ENCODE measurements at places on chromosomes 6 and 20. TPM values are rescaled to one million over a fixed set of nuclear protein-coding genes. Genes with fewer than 3 reads are reported as not detected.

- H3K4me1 ChIP-seq: peaks cover 12% of the 10 kb centered on the region
- H3K27me3 ChIP-seq: peaks cover 4% of the 10 kb centered on the region
- no peak overlapping the region for H3K27ac ChIP-seq
- DNase-seq: no peak
These were observed 513.7 kb upstream of the SULF2 start for GRCh38 chr20:48298851-48299484.

DNA sequence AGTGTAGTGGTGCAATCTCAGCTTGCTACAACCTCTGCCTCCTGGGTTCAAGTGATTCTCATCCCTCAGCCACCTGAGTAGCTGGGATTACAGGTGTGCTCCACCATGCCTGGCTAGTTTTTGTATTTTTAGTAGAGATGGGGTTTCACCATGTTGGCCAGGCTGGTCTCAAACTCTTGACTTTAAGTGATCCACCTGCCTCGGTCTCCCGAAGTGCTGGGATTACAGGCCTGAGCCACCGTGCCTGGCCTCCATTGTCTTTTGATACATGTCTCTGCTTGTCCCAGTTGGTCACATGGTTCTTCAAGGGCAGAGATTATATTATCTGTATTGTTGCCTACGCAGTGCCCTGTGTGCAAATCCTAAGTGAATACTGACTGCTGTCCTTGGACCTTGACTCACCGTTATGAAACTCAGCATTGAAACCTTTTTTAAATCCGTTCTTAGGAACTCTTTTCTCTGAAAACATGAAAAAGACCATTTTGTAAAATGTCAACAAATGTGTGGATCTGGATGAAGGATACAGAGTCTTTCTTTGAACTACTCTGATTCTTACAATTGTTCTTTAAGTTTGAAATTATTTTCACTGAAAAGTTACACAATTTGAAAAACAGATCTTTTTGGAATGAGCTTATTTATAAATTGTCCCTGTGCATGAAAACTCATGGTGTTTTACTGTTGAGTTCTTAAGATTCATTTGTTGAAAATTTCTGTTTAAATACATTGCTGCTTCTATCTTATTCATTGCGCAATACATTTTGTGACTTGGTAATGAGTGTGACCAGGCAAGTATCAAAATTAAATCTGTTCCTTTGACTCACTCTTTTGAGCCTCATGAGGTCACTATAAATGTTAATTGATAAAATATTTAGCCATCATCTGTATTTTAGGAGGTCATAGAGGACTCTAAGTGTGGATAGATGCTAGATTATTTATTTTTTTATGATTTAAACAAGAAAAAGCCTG lies 293.5 kb downstream of the UTRN start:
- no peaks in the 10 kb centered on the region for H3K27me3 ChIP-seq
- no peak overlapping the region for H3K27ac ChIP-seq
- H3K36me3 ChIP-seq: no peaks in the 10 kb centered on the region
- DNase-seq: no peak
- H3K4me1 ChIP-seq: peaks cover 9% of the 10 kb centered on the region
- H3K4me3 ChIP-seq: no peak overlapping the region

GRCh38 chr6:163338671-163339405 lies 75.7 kb upstream of the QKI start:
- H3K36me3 ChIP-seq: no peaks in the 10 kb centered on the region
- H3K4me1 ChIP-seq: peaks cover 17% of the 10 kb centered on the region
- no peak for DNase-seq
- H3K27ac ChIP-seq: peak overlapping the region; percentile 17
- H3K27me3 ChIP-seq: peaks cover 4% of the 10 kb centered on the region
- no peak overlapping the region for H3K4me3 ChIP-seq

The PLG gene
- not detected for total RNA-seq

GRCh38 chr6:147418523-147418922 lies 90.0 kb upstream of the SAMD5 start:
- H3K27me3 ChIP-seq: peaks cover 2% of the 10 kb centered on the region
- no peak overlapping the region for H3K4me3 ChIP-seq
- H3K4me1 ChIP-seq: no peaks in the 10 kb centered on the region
- DNase-seq: no peak

- H3K4me1 ChIP-seq: peaks cover 12% of the 10 kb centered on the region
- no peak overlapping the region for H3K4me3 ChIP-seq
- no peak overlapping the region for H3K27ac ChIP-seq
- H3K27me3 ChIP-seq: peaks cover 2% of the 10 kb centered on the region
These were observed 63.4 kb downstream of the QRSL1 start for GRCh38 chr6:106692819-106693208.

DNA sequence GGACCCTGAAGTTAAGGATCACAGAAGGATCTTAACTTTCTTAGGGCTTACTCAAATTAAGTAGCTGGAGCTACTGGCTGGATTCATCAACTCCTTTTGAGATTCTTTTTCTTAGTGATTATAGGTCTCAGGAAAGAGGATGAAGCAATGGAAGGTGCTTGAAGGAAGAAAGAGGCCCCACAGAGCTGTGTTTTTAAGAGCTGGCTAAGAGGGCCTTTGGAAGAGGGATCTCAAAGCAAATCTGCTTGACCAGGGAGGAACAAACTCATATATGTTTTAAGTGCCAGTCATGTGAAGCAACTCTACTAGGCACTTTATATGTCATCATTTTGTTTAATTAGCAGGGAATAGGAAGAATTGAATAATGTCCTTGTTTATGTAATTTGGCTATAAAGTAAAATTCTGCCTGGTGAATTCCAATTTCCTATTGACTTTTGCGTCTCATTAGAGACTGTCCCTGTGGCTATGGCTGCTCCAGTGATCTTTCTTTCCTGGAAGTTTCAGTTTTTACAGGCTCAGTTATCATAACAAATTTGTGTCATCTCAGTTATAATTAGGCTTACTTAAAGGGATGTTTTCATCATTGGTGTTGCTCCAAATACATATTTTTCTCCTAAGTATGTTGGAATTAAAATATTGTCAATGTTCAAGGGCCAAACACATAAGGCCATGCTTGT lies 222.8 kb upstream of the CITED2 start:
- H3K4me1 ChIP-seq: no peaks in the 10 kb centered on the region
- H3K36me3 ChIP-seq: no peaks in the 10 kb centered on the region
- H3K4me3 ChIP-seq: no peak overlapping the region
- peaks cover 2% of the 10 kb centered on the region for H3K27me3 ChIP-seq

The DEF6 gene
- 1.8 TPM for total RNA-seq

DNA sequence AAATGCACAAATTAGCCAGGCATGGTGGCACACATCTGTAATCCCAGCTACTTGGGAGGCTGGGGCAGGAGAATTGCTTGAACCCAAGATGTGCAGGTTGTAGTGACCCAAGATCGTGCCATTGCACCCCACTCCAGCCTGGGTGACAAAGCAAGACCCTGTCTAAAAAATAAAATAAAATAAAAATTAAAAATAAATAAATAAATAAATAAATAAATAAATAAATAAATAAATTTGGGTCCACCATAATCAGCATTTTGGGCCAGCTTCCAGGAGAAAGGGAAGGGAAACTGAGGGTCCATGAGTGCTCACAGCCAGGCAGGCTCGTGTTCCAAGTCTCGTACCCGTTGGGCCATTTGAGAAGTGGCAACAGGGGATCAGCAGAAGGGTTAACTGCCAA lies 131.6 kb upstream of the AGPAT4 start:
- H3K36me3 ChIP-seq: no peaks in the 10 kb centered on the region
- H3K4me3 ChIP-seq: no peak overlapping the region
- no peak overlapping the region for H3K27ac ChIP-seq
- no peak for DNase-seq

GRCh38 chr20:44433751-44434538 lies 41.7 kb upstream of the TTPAL start:
- no peaks in the 10 kb centered on the region for H3K4me1 ChIP-seq
- H3K36me3 ChIP-seq: no peaks in the 10 kb centered on the region
- H3K27me3 ChIP-seq: no peaks in the 10 kb centered on the region

GRCh38 chr6:46996860-46997641 lies 45.1 kb downstream of the ADGRF1 start:
- no peaks in the 10 kb centered on the region for H3K36me3 ChIP-seq
- no peak for DNase-seq
- H3K27me3 ChIP-seq: no peaks in the 10 kb centered on the region

DNA sequence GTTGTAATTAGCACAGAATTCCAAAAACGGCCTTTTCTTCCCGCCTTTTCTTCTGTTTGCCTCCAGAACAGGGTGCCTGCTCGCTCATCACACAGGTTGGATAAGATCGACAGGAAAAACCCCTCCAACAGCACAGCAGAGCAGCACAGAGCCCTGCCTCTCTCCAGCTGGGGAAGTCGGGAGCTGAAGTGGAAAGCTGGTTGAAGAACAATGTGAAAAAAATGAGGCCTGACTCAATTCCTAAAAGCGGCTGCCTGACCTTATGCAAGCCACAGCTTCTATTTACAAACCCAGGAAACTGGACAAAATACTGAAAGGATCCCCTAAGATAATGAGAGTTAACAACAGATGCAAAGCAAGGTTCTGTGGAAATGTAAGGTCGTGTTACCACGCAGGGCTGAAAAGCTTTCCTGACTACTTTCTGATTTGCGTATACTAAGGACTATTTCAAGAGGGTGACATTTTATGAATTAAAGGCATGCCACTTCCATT lies 116.9 kb downstream of the TTLL2 start:
- H3K27me3 ChIP-seq: no peaks in the 10 kb centered on the region
- H3K4me1 ChIP-seq: peaks cover 40% of the 10 kb centered on the region
- no peak for DNase-seq
- H3K36me3 ChIP-seq: peaks cover 6% of the 10 kb centered on the region

The IL20RA gene
- not detected for total RNA-seq

DNA sequence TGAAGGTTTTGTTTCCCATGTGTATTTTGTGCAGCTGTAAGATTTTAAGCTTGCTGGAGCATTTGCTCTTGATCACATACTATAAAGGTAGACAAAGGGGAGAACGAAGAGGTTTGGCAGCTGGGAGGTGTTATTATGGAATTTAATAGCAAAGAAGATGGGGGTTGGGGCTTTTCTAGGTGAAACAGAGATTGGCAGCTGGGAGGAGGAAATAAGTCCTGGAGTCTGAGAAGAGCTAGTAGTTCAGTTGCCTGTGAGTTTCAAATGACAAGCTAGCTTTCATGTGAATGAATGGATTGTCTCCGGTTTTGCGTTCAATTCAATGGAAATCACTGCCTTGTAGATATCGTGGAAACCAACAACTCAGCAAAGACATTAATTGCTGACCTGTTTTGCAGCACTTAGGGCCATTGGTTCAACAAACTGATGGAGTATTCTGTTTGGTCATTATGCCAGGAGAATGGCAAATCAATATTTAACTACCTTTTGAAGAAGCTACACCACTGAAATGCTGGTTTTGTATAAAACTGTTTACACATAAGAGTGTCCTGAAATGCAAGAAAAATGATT lies 38.1 kb upstream of the FLRT3 start:
- no peaks in the 10 kb centered on the region for H3K36me3 ChIP-seq
- H3K4me3 ChIP-seq: no peak overlapping the region
- peaks cover 11% of the 10 kb centered on the region for H3K4me1 ChIP-seq
- H3K27me3 ChIP-seq: no peaks in the 10 kb centered on the region

DNA sequence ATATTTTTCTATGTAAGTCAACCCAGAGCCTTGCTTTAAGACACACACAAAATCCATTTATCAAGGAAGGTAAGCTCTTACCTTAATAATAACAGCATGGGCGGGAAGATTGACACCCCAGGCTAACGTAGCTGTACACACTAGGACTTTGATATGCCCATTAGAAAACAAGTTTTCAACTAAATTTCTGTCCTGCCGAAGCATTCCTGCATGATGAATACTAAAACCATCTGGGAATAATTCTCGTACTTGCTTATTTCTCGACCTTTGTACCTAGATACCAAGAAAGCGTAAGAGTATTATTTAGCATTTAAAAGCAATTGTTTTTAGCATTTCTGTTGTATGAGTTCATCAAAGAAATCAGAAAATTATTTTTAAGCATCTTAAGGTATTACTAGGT lies 197.5 kb upstream of the SIM1 start:
- no peak for DNase-seq
- no peak overlapping the region for H3K4me3 ChIP-seq
- no peaks in the 10 kb centered on the region for H3K36me3 ChIP-seq
- no peaks in the 10 kb centered on the region for H3K27me3 ChIP-seq

Data from glutamatergic neuron (in vitro differentiated cells).